ENCODE measurements at places on chromosomes 12 and 14.

GRCh38 chr14:68633131-68633991, 159.5 kb downstream of the ZFP36L1 start:
- DNase-seq = no peak

GRCh38 chr12:1635301-1636095, 6.5 kb downstream of the WNT5B start:
- no peak for DNase-seq

GRCh38 chr12:126891789-126892188, 1375.2 kb upstream of the TMEM132C start:
- no peak for DNase-seq

DNA sequence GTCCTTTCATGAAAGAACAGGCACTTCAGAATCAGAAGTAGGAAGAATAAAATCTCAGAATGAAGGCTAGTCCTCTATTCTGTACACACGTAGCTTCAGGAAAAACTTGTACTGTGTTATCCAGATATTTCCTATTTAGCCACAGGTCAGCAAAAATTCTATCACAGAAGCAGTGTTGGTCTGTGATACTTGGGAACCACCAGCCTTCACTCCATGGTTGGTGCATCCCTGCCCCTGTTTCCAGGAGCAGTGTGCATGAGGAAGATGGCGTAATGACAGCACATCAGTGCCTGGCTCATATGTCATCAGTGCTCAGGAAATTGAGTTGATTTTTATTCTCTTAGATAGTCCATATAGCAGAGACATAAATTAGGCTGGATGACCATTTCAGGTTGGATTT, 87.7 kb downstream of the SAMD4A start:
- no peak for DNase-seq

GRCh38 chr12:109734219-109735000, 20.8 kb downstream of the FAM222A start:
- DNase-seq = peak; percentile 8

- no peak for DNase-seq
Observed at GRCh38 chr14:75807667-75808360, 146.8 kb downstream of the TTLL5 start.

GRCh38 chr12:8549381-8549780, 8.7 kb upstream of the CLEC4E start:
- no peak for DNase-seq

- no peak for DNase-seq
Observed at GRCh38 chr14:81400202-81400678, at the start of gene STON2. STON2 (minus strand) TSS chr14:81400324; CDS start chr14:81398382, 1,942 bp downstream.

GRCh38 chr14:93525696-93526451, 95.1 kb downstream of the UNC79 start:
- DNase-seq = no peak

DNA sequence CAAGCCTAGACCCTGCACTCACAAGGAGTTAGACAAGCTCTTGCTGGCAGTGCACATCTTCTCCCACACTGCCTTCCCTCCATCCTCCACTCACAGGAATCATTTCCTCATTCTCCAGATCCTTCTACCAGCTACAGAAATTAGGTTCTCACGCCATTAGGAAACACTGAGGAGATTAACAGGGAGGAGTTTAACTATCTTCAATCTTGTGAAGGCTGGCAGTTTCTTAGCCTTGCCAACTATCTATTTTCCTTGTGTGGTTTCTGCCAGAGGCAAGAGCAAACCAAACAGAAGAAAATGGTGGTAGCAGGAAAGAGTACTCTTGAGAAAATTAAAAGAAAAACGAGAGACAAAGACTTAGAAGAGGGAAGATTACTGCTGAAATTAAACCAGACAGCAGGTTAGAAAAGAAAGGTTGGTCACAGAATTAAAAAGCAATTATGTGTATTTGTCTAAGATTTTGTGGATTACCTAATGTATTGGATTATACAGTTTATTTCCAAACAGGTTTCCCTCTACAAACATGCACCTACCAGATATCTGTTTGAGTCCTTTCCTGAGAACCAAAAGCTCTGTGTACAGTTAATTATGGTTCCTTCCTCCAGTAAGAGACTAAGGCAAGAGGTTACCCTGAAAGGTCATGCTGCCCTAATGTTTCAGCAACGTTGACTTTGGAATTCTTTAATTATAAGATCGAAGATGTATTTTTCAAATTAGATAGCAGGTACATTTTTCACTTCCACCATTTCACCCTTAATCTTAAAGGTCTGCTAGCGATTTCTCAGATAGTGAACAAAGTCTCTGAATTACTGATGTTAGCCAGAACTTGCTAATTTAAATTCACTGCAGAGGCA, 5.0 kb downstream of the RERG start:
- no peak for DNase-seq

DNA sequence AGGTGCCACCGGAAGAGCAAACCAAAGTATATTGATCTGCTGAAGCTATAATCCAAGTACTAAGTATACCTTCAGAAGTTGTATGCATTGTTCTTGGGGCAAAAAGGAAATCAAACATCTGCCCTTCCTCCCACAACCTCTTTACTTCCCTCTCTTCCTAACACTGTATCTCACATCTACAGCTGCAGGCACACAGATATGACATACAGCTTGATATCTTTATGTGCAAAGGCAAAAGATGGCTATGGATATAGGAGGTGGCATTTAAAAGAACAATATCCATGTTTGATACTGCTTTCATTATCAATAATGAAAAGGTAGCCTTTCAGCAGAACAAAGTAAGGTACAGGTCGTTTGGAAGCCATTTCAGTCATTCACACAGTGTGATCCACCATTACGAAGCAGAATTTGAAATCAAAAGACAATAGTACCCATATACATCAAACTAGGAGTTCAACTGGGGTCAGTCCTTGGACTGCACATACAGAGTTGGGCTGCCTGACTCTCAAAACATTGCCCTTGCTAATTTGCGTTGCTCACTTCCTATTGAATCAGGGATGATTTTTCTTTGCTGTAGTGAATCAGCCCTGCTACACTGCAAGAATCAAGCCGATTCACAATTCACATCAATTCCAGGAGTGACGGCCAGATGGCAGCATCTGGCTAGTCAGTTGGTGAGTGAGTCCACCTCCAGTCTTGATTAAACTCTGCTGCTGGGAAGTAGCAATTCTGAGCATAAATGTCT, 8.9 kb downstream of the ANG start:
- DNase-seq = peak; percentile 69

GRCh38 chr14:88256997-88257950, 65.8 kb downstream of the KCNK10 start:
- no peak for DNase-seq

GRCh38 chr14:80930836-80931389, 10.6 kb downstream of the CEP128 start:
- DNase-seq = peak; percentile 35

DNA sequence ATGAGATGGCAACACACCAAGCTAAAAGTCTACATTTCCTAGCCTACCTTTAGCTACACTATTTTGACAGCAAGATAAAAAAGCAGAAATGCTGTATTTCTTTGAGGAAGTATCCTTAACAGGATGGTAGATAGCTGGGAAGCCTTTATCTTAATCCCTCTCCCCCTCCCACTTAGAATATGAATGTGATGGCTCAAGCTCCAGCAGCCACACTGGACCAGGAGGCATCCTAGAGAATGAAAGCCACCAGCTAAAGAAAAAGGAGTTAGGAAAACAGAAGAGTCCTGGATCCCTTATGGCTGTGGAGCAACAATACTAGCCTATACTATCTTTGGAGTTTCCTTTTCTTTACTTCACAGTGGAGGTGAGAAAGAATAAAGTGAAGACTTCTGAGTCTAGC, 15.1 kb downstream of the NAP1L1 start:
- no peak for DNase-seq

DNA sequence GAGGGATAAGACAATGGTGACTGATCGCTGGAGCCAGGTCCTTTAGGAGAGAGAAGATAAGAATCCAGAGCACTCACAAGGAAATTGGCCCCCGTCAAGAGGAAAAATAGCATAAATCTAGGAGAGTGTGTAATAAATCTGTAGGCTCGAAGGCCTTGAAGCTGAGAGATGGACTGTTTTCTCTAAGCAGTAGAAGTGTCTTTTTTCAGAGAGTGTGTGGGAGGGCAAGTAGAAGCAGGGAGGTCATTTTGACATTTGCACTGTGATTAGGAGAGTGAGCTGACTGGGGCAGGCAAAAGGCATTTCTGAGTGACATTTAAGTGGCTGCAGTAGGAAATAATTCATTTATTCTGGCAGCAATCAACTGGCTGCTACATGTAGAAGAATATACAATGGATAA, 78.0 kb upstream of the DDHD1 start:
- DNase-seq = no peak

GRCh38 chr12:67758521-67758920, 110.0 kb downstream of the DYRK2 start:
- no peak for DNase-seq

GRCh38 chr12:51871918-51872688, 15.8 kb upstream of the ANKRD33 start:
- DNase-seq = no peak

GRCh38 chr14:89616852-89617341, 199.9 kb upstream of the FOXN3 start:
- no peak for DNase-seq

DNA sequence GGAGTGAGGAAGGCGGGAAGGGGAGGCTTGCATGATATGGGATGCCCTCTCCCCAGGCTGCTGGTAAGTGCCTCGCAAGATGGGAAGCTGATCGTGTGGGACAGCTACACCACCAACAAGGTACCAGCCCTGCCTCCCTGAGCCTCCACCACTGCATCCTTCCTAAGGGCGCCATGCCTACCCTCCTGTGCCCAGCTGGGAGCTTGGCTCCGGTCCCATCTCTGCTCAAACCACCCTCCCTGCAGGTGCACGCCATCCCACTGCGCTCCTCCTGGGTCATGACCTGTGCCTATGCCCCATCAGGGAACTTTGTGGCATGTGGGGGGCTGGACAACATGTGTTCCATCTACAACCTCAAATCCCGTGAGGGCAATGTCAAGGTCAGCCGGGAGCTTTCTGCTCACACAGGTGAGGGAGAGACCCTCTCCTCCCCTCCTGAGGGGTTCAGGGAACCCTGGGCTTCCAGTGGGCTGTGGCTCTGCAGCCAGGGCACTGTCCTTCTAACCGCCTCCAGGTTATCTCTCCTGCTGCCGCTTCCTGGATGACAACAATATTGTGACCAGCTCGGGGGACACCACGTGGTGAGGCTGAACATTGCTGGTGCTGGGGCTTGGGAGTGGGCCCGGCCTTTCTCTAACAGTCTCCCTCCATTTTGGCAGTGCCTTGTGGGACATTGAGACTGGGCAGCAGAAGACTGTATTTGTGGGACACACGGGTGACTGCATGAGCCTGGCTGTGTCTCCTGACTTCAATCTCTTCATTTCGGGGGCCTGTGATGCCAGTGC, 2.6 kb downstream of the GNB3 start:
- no peak for DNase-seq

GRCh38 chr14:89418452-89418851, 1.4 kb upstream of the FOXN3 start:
- DNase-seq = no peak

GRCh38 chr14:25026476-25027137, 23.3 kb downstream of the STXBP6 start:
- DNase-seq = no peak

- DNase-seq = no peak
Observed at GRCh38 chr12:56661979-56662638, 16.3 kb upstream of the ATP5F1B start.

DNA sequence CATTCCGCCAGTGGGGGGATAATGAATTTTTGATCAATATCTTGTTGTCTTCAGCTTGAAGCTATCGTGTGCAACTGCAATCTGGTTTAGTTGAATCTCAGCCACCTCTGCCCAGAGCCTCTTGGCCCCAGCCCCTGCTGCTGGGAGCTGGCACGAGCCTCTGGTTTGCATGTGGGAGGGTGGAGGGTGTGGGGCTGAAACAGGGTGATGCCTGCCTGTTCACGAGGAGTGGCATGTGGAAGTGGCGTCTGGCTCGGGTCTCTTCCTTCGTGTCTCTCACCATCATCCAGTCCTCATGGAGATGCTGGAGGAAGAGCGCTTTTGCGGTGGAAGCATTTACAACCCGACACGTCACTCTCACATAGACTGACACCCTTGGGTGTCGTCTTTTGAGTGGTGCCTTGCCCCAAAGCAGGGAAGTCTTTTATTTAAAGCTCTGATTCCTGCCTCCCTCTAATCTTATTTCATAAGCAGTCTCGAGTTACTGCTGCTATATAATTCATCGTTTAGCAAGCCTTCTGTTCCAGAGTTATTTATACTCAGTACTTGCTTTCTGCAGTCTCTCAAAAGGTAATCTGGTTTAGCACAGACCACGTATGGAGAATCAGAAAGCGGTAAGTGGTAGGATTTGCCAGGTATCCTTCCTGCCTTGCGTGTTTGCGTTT, 64.5 kb downstream of the AACS start:
- no peak for DNase-seq

DNA sequence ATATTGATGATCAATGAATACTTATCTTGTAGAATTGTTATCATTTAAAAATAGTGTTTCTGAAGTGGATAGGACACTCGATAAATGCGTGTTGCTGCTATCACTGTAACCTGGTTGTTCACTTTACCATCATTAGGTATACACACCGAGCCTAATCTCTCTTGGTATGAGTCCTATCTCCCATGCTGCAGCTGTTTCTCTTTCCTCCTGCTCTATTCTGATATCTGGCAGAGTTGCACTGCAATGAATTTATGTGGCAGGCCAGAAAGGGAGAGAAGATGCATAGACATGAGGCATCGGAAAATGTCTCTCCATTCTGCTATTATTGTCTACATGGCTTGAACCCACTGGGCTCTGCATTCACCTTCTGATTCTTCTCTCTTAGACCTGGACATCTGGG, 26.7 kb downstream of the KCNK10 start:
- DNase-seq = no peak

- no peak for DNase-seq
Observed at GRCh38 chr12:9700606-9700956, 31.1 kb downstream of the CLEC2D start.

DNA sequence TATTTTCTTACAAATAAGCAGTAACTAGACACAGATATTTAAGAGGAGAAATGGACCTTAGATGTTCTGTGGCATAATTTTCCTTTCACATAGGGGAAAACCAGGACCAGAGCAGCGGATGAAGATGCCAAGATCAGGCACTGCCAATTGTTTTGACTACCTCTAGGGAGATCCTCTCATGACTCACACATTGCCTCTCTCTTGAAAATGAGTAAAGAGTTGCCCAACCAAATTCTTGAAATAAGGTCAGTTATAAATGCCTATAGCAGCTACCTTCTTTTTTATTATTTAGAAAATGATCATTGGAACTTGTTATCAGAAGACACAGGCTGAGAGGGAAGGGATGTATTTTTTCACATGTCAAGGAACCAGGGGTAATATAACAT, 263.4 kb upstream of the PLEKHG7 start:
- no peak for DNase-seq

GRCh38 chr12:24788886-24789285, 160.0 kb downstream of the BCAT1 start:
- no peak for DNase-seq

DNA sequence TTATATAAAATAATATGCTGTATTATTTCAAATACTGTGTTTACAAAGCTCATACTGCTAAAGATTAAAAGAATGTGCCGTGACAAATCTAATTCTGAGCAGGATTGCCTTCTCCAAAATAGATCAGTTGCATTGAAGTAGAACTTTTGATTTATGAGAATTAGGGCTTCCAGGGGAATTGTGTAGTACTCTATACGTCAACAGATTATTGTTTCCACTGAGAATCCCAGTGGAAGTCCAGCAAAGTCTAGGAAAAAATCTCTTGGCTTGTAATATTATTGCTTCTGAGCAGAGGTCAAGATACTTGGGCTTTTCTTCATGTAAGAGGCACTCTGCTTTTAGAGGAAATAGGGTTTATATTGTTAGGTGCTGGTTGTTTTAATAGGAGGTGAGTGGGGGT, 133.9 kb downstream of the TRHDE start:
- DNase-seq = no peak

- DNase-seq = peak; percentile 48
Observed at GRCh38 chr12:54378796-54379397, 5.6 kb downstream of the ZNF385A start.

GRCh38 chr12:108686780-108687179, 44.5 kb downstream of the CORO1C start:
- no peak for DNase-seq
